ENCODE measurements at places on chromosomes 2 and 18.

- DNase-seq = no peak
Measured at GRCh38 chr2:221310730-221311129, 261.4 kb downstream of the EPHA4 start.

- no peak for DNase-seq
Measured at GRCh38 chr2:30349691-30350090, 97.4 kb upstream of the LCLAT1 start.

DNA sequence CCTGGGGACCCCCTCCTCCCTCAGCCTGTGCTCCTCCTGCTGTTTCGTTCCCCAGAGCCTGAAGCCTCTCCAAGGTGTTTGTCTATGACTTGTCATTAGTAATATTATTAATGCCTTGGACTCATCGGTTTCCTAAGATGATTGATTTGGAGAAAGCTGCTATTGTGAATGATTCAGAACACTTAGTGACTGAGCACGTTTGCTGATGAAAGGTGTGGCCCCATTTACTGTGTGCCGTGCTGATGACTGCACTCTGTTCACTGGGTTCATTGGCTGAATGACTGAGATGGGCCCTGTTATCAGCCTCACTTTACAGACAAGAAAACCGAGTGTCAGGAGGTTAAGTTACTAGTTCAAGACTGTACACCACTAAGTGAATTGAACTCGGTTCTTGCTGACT, 111.4 kb downstream of the SPP2 start:
- DNase-seq = no peak

GRCh38 chr18:25262920-25263319, 89.0 kb downstream of the ZNF521 start:
- no peak for DNase-seq

DNA sequence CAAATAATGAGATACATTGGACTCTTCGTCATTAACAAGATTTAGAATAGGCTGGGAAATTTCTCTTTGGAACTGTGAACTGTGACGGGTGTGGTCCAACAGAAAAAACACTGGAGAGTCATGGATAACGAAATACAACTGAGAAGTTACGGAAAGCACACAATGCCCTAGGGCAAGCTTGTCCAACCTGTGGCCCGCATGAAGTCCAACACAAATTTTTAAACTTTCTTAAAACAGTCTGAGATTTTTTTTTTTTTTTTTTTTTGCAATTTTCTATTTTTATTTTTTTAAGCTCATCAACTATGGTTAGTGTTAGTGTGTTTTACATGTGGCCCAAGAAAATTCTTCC, 27.7 kb downstream of the CDC42EP3 start:
- no peak for DNase-seq

Measured in CD4-positive, alpha-beta T cell treated with Interleukin-4 for 4 hours (primary cell).